Daoy (cell line): ENCODE measurements at places on chromosomes 5 and 9. TPM values are rescaled to one million over a fixed set of nuclear protein-coding genes. Genes with fewer than 3 reads are reported as not detected.
A peak's percentile ranks its signal among the peaks of the same experiment; 100 is the strongest.

DNA sequence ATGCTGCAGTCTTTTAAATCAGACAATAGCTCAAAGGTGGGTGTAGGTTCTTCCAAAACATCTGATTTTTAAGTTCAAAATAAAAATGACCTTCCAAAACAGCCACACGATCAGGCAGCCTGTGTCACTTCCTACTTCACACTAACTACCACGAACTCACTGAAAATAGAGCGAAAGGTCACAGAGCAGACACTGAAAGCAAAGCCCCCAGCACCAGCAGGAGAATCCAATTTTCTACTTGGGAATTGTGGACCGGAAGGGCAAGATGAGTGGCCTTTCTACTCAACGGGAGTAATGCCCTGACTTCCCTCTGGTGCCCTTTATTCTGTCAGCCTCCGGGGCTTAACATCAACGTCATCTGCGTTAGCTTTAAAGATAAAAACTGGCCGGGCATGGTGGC, 107.8 kb upstream of the FAM120A start:
- peak; percentile 9 for DNase-seq

DNA sequence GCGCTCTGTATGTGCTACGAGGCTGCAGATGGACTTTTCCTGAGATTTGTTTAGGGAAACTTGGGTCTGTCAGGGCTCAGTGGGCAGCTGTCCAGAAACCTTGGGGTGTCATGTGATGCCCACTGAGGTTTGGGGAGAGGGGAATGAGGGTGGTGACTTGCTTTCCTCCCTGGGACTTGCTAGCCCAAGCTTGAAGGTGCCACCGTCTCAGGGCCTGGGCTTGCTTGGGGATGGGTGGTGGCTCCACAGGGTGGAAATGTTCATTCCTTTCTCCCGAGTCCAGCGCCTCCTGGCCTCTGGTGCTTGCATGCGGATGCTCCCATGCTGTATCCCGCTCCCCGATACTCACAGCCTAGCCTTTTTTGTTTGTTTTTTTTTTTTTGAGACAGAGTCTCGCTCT, 33.3 kb downstream of the ZNF618 start:
- no peak for DNase-seq

Gene PARP8
- 9.5 and 11.5 TPM in 2 replicates for total RNA-seq

Gene CD72
- total RNA-seq = 1.7 TPM in 1 of 2 replicates, not detected in the other

DNA sequence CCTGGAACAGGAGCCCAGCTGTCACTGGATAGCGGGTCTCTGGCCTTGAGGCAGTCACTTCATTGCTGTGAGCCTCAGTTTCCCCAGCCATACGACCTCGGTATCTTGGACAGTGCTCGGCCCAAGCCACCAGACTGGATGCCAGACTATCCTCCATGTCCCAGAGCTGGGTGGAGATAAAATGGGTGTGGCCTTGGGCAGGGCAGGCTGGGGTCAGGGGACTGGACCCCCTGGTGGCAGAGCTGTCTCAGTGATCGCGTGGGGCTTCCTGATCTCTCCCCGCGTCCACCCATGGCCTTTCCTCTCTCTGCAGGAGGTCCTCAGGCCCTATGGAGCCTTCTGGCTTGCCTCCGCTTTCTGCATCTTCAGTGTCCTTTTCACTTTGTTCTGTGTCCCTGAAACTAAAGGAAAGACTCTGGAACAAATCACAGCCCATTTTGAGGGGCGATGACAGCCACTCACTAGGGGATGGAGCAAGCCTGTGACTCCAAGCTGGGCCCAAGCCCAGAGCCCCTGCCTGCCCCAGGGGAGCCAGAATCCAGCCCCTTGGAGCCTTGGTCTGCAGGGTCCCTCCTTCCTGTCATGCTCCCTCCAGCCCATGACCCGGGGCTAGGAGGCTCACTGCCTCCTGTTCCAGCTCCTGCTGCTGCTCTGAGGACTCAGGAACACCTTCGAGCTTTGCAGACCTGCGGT, 10.0 kb downstream of the SLC2A8 start:
- DNase-seq = no peak

Gene STKLD1
- total RNA-seq = 0.17 and 1.6 TPM in 2 replicates

DNA sequence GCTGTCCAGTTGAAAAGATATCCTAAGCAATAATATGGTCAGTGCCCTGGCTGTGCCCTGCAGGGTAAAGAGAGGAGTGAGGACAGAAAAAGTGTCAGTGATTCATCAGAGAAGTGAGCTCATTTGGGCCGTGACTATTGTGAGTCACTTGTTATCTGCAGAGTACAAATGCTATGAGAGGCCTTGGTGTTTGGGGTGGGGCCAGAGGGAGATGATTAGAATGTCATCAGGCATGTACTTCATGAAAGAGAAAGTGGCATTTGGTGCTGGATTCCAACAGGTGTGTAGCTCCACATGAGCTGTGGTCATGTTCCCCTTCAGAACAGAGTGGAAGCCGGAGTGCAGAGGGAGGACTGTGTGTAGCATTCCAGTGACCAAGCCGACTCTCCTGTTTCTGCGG, 174.1 kb downstream of the KDM4C start:
- DNase-seq = peak; percentile 91

Gene PCDHGA1
- total RNA-seq = 0.18 and 0.34 TPM in 2 replicates

- DNase-seq = no peak
Observed at GRCh38 chr5:66854416-66854815, 258.2 kb downstream of the MAST4 start.

- peak; percentile 62 for DNase-seq
Observed at GRCh38 chr5:133421394-133421793, 190.9 kb downstream of the FSTL4 start.

GRCh38 chr5:128913551-128913950, 51.7 kb upstream of the SLC27A6 start:
- DNase-seq = no peak

GRCh38 chr9:6689893-6690674, 44.6 kb upstream of the GLDC start:
- no peak for DNase-seq

Gene LHX6
- total RNA-seq = 0.69 and 1.5 TPM in 2 replicates

Gene LTC4S
- not detected in 2 replicates for total RNA-seq

DNA sequence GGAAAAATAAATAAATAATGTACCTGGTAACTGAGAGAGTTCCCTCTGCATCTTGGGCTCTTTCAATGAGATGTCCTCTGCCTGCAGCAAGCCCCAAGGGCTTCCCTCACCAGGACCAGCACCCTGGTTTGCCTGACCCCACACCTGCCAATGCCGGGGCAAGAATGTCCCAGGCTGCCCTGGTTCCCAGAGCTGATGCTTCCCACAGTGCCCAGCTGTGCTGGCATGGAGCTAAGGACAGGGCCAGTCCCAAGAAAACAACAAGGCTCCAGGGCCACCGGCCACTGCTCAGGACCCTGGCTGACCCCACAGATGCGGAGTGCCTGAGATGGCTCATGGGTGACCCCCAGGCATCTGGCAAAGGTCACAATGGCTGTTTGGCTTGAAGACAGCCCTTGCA, 123.5 kb downstream of the KCNIP1 start:
- DNase-seq = no peak

GRCh38 chr5:74765201-74765600, 1.7 kb downstream of the GFM2 start:
- DNase-seq = peak; percentile 9

- DNase-seq = no peak
Observed at GRCh38 chr9:16221366-16221765, 649.1 kb downstream of the BNC2 start.

- no peak for DNase-seq
Observed at GRCh38 chr5:169914766-169915165, 65.5 kb downstream of the INSYN2B start.

Gene INSYN2B
- 5.6 and 11.1 TPM in 2 replicates for total RNA-seq

Gene SCAI
- 4.9 and 10.8 TPM in 2 replicates for total RNA-seq

- no peak for DNase-seq
Observed at GRCh38 chr5:134000696-134001453, 3.9 kb downstream of the VDAC1 start.

DNA sequence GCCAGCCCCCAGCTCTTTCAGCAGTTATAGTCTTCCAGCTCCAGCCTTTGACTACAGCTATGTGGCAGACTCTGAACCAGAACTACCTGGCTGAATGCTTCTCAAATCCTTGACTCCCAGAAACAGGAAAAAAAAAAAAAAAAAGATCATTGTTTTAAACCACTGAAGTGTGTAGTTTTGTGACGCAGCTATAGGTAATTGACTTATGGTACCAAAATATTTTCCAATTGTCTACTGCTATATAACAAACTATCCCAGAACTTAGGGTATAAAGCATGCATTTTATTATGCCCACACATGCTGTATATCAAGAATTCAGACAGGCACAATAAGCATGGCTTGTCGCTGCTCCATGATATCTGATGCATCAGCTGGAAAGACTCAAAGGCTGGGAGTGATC, 127.1 kb upstream of the POC5 start:
- DNase-seq = no peak

GRCh38 chr5:79241535-79241979, 5.6 kb downstream of the JMY start:
- DNase-seq = no peak

- DNase-seq = no peak
Observed at GRCh38 chr9:9917400-9917799, 695.4 kb downstream of the PTPRD start.

Gene PCDHB16
- total RNA-seq = 4.3 and 4.8 TPM in 2 replicates

Gene PAX5
- total RNA-seq = under 0.01 and 0.17 TPM in 2 replicates

Gene IL4
- not detected in 2 replicates for total RNA-seq

GRCh38 chr9:694403-695154, 146.9 kb upstream of the DMRT1 start:
- peak; percentile 86 for DNase-seq

GRCh38 chr5:148840531-148840930, 14.1 kb downstream of the ADRB2 start:
- DNase-seq = no peak

DNA sequence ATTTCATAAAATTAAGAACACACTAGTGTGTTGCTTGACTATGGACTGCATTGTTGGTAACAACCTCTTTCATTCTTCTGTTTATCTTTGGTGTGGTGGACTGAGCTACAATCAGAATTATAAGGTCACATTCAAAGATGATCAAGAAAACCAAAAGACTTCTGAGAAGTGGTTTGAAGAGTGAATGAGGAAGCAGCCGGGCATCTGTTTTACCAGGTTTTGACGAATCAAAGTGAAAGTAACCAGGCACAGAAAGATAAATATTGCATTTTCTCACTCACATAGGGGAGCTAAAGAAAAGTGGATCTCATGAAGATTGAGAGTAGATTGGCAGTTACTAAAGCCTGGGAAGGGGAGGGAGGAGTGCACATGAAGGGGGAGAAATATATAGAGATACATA, 589.1 kb downstream of the ZNF608 start:
- DNase-seq = peak; percentile 15

GRCh38 chr9:99822806-99823591, 1.3 kb downstream of the NR4A3 start:
- peak; percentile 76 for DNase-seq

DNA sequence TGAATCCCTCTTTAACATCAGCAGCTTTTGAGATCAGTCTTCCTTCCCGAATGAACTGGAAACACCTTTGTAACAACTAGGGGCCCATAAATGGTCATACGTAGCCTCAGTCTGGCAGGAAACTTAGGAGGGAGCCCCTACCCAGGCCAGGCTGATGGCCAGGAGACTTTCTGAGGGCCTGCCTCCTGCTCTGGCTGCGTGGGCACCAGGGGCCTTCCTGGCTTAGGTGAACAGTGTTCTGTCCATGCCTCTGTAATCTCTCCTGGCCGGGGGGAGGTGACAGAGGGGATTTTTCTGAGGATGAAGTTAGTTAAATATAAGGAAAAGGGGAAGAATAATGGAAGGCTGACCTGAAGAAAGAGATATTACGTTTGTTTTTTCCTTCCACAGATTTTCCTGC, 843 bp upstream of the FSTL4 start:
- DNase-seq = no peak

- DNase-seq = peak; percentile 45
Observed at GRCh38 chr5:133612249-133612860, at the start of gene FSTL4. Gene FSTL4, minus strand, starts transcription at chr5:133612541.

DNA sequence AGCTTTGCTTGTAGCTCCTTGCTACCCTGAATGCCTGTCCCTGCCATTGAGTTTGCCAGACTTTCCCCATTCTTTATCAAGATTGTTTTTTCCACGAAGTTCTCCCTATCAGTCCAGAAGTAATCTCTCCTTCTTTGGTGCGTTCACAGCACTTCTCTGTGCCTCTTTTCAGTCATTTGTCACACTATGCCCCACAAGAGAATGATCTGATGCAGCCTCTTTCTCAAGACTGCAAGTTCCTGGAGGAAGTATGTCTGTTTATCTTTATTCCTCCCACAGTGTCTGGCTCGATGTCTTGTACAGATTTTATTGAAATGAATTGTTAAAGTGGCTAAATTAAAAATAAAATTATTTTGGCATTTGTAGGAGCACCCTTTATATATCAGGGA, 99.3 kb downstream of the CCDC192 start:
- no peak for DNase-seq

Gene SHISAL2B
- not detected in 2 replicates for total RNA-seq

Gene DIPK1B
- 6.6 and 6.8 TPM in 2 replicates for total RNA-seq

GRCh38 chr9:115757461-115757860, 396.1 kb upstream of the PAPPA start:
- DNase-seq = no peak
